ENCODE measurements at places on chromosomes 6 and 20.

DNA sequence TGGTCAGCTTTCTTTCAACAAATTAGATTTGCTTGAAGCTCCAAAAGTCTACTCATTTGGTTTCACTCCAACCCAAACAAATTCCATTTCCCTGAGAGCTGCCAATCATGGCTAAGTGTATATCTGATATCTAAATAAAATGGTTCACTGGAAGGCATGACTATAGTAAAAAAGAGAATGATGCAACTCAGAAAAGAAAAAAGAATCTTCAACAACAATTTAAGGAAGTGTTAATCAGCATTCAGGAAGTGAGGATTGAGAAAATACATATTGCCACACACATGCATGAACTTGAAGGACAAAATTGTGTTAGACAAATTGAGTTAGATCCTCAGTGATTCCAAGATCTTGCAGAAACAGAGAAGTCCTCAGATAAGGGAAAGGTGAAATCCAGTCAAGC is 972.9 kb upstream of the FLRT3 start:
- no peak for DNase-seq

DNA sequence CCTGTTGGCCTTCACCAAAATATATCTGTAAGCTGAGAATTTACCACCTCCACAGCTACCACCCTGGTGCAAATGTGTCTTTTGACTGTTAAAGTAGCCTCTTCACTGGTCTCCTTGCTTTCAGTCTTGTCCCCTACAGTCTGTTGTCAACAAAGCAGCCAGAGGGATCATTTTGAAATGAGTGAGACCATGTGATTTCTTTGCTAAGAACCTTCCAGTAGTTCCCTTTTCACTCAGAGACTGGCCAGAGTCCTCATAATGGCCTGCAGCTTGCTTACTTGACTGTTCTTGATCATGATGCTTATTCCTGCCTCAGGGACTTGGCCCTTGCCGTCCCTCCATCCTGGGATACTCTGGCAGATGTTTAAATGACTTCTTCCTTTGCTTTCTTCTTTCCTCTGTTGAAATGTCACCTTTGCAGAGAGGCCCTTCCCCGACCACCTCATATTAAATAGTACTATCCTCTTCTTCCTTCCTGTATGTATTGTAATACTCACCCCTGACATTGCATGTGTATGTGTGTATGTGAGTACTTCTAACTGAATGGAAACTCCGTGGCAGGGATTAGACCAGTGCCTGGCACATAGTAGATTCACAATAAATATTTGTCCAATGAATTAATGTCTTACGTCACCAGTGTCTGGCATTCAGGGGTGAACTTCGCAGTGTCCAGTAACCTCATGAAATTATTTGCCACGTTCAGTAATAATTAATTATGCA is 5.0 kb downstream of the MANBAL start:
- peak; percentile 66 for DNase-seq

DNA sequence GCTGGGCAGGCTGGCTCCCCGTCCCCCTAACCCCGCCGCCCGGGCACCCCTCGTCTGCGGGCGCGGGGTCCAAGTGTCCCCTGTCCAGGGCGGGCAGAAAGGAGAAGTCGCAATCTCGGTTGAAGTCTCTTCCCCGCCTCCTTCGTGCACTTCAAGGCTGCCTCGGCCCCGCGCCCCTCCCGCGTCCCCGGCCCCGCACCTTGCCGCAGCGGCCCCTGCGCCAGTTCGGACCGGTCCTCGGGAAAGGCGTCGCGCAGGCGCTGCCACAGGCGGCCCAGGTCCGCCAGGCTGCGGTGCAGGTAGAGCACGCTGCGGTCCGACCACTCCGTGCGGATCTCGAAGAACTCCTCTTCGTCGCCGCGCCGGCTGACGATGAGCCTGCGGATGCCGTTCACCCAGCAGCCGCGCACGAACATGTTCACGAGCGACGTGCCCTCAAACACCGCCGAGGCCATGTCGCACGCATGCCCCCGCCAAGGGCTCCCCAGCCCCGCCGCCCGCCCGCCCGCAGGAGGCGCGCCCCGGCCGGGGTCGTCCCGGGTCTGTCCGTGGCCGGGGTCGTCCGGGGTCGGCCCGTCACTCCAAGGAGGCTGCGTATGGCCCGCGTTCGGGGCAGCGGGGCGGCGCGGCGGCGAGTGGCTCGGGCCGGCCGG is at the start of gene PXDC1:
PXDC1 (minus strand) TSS at position 637 of the 653 bp plus-strand sequence; CDS start at position 455, 182 bp downstream.
- DNase-seq = no peak

DNA sequence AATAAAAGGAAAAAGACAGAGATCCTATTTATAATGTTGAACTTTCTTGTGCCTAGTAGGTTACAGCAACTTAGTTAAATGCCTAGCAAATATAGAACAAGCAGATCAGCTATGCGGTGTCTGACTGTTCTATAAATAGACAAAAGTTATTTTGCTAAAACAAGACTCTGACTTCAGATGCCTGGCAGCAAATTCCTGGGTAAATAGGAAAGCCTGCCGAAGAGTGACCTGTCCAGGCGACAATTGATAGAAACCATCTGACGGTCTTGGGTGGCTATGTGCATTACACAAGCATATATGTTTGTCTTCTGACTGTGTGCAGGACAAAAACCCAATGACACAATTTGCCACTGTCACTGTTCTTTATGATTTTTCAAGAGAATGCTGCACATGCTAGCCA is 38.0 kb upstream of the PDE10A start:
- DNase-seq = no peak

DNA sequence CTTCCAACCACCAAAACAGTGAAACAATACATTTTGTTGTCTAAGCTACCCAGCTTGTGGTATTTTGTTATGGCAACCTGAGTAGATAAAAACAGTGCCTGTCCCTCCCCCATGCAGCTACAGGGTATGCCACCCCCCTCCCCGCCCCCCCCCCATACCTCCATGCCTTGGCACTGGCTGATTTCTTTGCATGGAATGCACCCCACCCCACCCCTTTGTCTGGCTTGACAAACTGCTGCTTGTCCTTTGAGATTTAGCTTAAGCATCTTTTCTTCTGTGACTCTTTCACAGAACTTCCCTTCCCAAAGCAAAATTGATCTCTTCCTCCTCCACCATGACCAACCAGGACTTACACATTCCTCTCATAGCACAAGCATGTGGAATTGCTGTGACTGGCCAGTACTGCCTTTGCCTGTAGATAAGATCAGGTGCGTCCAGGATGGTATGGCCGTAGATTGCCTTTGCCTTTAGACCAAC is 64.6 kb upstream of the ADGRF1 start:
- DNase-seq = peak; percentile 16

DNA sequence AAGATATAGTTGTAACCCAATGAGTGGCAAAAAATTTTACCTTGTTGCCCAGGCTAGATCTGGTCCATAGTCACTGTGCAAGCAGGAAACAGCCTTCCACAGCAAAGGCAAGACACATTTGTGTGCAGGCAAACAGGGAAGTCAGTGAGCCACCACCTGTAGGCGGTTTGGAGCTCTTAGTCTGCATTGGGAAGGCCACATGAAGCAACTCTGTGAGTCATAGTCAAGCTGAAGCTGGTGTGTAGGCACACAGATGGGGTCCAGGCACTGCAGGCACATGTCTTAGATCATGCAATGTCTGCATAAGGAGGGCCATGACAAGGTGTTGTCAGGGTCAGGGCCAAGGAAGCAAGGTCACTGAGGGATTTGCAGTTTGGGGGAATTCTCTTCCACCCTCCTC is 543.2 kb upstream of the EPHA7 start:
- no peak for DNase-seq

- peak; percentile 88 for DNase-seq
Observed at GRCh38 chr20:51554538-51555165, 12.1 kb upstream of the NFATC2 start.

- DNase-seq = no peak
Observed at GRCh38 chr6:112408522-112408921, 61.4 kb downstream of the RFPL4B start.

DNA sequence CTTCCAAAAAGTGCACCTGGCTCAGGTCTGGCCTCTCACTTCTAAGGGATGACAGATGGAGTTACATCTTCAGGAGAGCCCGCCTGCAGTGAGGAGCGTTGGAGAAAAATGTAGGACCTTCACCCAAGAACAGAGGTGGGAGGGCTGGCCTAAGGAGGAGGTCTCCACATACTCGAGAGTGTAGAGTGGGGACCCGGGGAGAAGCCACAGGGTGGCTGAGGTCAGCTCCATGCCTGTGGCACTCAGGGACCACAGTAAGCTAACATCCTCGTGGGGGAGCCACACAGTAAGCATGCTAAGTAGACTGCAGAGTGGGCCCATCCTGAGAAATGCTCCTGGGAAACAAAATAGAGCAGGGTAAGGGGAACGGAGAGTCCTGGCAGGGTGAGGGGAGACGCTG is 24.0 kb downstream of the AAR2 start:
- no peak for DNase-seq

DNA sequence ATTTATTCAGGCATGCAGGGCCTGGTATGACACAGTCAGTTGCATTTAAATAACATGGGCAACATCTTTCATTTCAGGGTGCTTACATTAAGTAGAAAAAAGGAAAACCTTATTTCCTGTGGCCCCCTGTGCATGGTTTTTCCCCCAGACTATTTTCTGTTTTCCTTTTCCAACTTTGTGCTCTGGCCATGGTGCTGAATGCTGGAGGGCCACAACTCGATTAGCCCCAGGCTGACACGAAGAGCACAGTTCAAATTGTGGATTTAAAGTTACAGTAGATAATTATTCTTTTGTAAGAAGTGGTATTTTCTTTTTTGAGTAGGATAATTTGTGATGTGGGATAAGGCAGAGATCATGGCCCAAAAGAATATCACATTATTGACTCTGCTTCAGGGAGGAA is 332.0 kb downstream of the HAO1 start:
- no peak for DNase-seq

GRCh38 chr20:63186084-63186483 is 29.8 kb downstream of the YTHDF1 start:
- DNase-seq = no peak

DNA sequence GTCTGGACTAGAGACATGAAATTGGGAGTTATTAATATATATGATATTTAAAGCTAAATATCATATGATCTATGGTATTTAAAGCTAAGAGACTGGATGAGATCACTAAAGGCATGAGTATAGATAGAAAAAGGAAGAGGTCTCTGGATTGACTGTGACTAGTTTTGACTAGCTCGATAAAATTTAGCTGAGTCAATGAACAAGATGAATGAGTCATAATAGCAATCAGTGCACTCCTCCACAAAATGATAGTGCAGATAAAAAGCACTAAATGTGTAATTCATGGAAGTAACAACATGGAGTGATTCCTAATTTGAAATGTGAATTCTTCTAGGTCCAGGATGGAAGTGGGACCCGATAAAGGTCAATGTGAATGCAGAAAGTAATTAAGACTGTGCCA is 127.4 kb downstream of the PFDN4 start:
- DNase-seq = no peak

GRCh38 chr20:62377615-62378178 is 9.2 kb upstream of the RPS21 start:
- DNase-seq = no peak

DNA sequence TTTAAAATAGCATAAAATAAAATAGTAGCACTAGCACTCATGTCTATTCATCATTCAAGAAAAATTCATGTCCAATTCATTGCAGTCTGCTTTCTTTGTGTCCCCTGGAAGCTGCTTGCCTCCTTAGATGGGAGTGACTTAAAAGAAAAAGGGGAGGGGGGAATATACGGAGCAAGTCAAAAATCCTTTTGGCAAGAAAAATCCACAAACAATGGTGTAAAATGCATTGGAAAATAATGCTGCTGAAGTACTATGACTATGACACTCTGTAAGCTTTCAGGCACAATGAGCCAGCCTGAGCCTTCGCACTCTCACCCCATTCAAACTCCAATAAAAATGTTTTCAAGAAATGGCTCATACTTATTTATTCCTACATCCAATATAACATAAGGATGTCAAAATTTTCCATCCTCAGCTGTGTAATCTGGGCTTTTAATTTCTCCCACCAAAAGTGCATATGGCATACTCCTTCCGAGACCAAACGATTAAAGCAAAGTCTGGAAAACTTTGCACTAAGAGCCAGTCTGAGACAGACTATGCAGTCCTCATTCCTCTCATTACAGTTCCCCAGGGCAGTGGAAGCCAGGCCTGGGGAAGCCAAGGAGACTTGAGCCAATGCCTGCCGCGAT is 790 bp downstream of the NEDD9 start:
- peak; percentile 70 for DNase-seq

- peak; percentile 17 for DNase-seq
Observed at GRCh38 chr6:130742131-130742681, 85.0 kb upstream of the SMLR1 start.

DNA sequence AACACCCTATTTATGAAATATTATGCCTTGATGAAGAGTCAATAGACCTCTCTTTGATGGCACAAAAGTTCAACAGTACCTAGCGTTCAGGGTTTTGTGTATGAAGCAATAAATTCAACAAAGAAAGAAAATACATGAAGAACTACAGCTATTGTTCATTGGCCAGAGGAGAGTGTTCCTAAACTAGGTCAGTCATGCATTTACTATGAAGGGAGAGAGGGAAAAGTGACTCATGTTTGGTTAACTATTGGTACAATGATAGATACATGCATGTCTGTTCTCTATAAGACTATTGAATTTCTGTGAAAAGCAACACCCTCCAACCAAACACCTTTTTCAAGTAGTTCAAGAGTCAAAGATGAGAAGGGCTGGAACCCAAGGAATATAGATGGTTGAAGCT is 50.7 kb downstream of the CLIC5 start:
- DNase-seq = peak; percentile 20

- DNase-seq = no peak
Observed at GRCh38 chr20:13259921-13260320, 38.8 kb downstream of the ISM1 start.

DNA sequence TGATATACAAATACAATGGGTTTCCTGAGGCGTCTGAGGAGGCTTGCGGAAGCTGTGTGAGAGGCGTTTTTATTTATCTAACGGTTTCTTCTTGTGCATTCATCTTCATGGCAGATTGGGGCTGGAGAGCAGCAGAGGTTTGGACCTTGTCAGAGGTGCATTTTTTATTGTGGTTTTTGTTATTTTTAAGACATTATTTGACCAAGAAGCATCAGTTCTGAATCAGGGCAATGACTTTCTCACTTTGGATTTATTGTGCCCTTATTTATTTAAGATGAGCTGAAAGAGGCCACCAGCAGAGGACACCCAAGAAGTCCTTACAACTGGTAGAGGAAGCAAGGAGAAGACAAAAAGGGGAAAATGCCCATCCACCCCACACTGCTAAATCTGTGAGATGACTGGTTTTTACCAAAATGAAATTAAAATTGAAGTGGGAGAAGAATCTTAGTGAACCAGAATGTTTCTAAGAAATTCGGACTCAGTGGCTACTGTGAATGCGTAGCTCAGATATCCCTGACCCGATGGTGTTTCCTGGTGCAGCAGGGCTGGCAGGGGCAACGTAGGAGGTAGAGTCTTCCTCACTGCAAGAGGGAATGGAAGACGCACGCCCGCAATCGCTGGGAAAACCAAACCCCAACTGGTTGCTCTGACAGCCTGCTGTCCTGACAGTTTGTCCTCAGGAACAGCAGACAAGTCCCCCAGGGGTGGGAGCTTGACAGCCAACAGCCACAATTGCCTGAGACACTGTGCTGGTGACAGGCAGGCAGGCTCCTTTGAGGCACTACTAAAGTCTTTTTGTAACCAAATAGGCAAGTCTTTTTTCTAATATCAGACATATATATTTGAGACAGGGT is 14.2 kb downstream of the PRR18 start:
- no peak for DNase-seq

Measured in AG10803 (cell line).